Stimulated activated CD8-positive, alpha-beta memory T cell treated with anti-CD3 and anti-CD28 coated beads, Interleukin-4, amount 100 ng/mL, for 1 hour (primary cell): ENCODE measurements at places on chromosomes 5 and 9.

- no peak for DNase-seq
Measured at GRCh38 chr5:56233230-56233629, at the start of gene ANKRD55. Gene ANKRD55 (minus strand): TSS chr5:56233330. CDS start chr5:56232913, 417 bp downstream.

DNA sequence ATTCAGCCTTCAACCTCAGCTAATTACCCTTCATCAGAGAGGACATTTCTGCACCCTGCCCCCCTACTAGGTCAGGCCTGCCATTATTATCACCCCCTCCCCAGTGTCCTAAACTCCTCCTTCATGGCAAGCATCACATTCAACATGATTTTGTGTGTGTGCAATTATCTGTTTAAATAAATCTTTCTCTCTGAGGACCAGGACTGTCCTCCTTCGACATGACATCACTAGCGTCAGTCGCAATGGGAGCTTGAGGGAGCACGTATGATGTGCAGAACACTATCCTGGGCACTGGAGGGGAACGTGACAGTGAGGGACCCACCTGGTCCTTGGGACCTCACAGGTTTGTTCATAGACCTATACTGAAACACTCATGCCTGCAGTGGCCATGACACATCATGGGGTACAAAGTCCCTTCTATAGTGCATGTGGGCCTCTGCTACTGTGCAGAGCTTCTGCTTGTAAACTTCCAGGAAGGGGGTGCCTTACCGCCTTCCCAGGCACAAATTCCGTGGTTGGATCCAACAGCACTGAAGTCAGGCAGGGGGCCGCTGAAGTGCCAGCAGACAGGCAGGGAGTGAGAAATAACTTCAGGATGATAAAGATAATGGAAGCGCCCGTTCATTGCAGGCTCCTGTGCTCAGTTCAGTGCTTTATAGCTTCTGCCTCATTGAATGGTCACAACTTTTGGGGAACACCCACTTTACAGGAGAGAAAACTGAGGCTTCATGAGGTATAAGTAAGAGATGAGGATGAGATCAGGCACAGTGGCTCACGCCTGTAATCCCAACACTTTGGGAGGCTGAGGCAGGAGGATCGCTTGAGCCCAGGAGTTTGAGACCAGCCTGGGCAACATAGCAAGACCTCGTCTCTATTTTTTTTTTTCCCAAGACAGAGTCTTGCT, 36.0 kb upstream of the STXBP1 start:
- no peak for DNase-seq

GRCh38 chr9:38047301-38048251, 21.5 kb downstream of the SHB start:
- no peak for DNase-seq

DNA sequence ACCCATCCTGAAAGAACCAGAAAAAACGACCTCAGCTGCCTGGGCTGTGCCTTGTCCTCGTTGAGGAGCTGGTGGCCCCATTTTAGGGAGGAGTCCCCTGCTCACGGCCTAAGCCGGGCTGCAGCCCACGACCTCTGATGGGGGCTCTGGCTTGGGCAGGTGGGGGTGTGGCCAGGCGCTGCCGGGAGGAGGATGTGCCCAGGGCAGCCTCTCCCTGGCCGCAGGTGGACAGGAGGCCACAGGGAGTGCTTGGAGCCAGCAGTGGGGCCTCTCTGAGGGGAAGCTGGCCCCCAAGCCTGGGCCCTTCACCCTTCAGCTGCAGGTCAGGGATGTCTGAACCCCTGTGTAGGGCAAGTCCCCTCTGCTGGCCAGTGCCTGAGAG, 2.5 kb downstream of the DIPK1B start:
- DNase-seq: no peak

GRCh38 chr9:74666625-74667316, 169.6 kb downstream of the RORB start:
- DNase-seq: no peak

- DNase-seq: no peak
Measured at GRCh38 chr9:115391168-115391825, 273.3 kb upstream of the TNC start.

- DNase-seq: no peak
Measured at GRCh38 chr5:79774171-79774854, 84.7 kb downstream of the CMYA5 start.

DNA sequence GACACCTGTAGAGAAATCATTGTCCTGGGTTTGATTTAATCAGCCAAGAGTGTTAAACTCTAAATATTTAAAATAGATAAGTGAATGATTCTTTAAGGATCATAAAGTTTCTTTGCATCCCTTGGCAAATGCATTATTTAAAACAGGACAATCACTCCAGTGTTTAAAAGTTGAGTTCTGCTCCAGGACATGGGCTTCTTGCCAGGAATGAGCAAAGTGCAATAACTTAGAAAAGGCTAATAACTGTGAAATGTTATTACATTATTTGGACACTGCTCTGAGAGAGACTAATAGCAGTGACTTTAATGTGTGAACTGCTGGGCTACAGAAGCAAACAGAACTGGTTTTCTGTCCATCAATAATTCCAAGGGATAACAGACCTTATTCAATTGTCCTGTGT, 283.3 kb downstream of the GABRB2 start:
- DNase-seq: no peak

GRCh38 chr5:116002116-116002906, 30.0 kb upstream of the ARL14EPL start:
- DNase-seq: no peak

- no peak for DNase-seq
Measured at GRCh38 chr5:17258431-17258830, 41.0 kb downstream of the BASP1 start.

DNA sequence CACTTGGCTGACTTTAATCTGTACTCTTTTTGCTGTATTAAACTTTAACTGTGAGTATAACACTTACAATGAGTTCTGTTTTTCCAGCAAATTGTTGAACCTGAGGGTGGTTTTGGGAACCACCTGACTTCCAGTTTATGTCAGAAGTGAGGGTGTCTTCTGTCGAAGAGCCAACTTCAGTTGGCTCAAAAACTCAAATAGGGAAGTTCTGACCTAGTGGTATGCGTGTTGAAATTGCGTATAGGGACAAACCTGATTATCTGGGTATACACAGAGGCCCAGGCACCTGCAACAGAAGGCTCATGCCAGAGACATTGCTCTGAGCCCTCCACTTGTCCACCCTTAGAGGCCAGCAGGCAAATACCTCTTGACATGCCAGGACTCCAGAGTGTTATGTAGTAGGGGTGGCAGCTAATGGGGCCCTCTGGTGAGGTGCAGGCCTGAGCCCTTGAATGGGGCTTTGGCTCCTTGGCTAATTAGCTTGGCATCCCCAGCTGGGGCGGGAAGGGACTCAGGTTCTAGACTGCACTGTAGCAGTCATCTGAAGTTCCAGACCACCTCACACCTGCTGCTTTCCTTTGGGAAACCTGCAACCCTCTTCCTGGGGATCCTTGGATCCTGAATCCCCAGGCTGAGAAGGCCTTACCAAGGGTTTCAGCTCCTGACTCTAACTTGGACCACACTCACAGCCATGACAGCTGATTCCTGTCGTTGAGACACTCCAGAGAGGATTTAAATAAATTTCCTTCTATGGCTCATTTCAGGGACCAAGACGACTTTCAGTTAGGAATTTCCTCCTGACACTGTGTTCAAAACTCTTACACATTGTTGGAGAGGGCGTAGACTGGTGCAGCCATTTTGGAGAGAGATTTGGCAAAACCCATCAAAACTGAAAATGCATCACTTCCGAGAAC, 189.6 kb downstream of the HSPA4 start:
- no peak for DNase-seq

GRCh38 chr9:87280421-87280820, 217.2 kb upstream of the DAPK1 start:
- DNase-seq: no peak

- DNase-seq: no peak
Measured at GRCh38 chr5:52043137-52043536, 659.9 kb downstream of the ISL1 start.

- no peak for DNase-seq
Measured at GRCh38 chr9:32161720-32162119, 222.7 kb upstream of the ACO1 start.

- DNase-seq: no peak
Measured at GRCh38 chr5:123875561-123876275, 363.7 kb downstream of the CSNK1G3 start.

DNA sequence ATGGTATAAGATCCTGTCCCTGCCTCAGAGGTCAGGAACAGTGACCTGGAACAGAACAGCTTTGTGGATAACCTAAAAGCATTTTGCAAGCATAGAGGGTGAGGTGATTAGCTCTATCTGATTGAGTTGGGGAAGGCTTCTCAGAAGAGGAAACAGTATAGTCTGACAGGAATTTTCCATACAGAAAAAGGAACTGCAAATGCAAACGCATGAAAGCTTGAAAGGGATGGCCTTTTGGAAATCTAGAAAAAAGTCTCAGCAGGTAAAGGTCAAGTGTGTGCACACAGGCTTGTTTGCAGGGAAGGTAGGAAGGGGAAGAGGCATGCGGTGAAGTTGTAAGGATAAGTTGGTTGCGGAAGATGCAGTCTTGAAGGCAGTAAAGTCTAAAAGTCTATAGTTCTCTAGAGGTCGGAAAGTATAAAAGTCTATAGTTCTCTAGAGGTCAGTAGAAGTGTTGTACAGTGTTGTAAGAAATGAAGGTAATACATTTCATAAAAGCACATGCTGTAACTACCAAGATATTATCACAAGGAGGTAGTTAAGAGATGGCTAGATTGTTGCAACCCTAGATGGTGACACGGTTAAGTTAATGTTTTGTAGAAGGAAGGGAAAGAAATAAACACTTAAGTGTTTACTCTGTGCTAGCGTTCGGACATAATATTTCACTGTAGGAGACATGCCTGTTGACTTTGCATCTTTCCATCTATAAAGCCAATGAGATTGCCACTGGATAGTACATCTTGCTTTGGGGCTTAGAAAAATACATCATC, 16.7 kb upstream of the HSPB3 start:
- DNase-seq: no peak

DNA sequence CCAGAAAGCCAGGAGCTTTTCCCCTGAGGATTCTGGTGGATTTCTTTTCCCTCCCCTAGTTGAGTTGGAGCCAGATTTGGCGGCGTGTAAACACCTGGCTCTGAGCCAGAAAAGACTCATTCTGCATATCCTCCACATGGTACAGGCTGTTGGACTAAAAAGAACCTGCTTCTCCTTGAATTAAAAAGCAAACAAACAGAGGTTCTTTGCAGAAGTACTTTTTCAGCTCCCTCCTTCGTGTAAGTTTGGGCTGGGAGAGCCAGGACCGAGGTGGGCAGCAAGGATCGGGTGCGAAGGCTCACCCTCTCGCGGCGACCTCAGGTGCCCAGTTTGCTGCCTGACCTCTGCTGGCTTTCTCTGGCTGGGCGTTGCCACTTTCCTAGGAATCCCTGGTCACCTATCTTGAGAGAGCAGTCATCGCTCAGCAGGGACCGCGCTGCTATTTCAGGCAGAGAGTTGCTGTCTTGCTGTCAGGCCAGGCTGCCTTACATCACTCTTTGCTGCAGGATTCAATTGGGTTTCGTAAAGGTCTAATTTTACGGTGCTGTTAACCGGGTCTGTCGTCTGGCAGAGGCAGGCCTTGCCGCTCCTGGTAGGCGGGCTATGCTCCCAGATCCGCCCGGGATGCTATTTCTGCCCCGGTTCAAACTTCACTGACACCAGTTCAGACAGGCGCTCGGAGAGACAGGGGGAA, 3.2 kb downstream of the PAPPA start:
- DNase-seq: no peak

DNA sequence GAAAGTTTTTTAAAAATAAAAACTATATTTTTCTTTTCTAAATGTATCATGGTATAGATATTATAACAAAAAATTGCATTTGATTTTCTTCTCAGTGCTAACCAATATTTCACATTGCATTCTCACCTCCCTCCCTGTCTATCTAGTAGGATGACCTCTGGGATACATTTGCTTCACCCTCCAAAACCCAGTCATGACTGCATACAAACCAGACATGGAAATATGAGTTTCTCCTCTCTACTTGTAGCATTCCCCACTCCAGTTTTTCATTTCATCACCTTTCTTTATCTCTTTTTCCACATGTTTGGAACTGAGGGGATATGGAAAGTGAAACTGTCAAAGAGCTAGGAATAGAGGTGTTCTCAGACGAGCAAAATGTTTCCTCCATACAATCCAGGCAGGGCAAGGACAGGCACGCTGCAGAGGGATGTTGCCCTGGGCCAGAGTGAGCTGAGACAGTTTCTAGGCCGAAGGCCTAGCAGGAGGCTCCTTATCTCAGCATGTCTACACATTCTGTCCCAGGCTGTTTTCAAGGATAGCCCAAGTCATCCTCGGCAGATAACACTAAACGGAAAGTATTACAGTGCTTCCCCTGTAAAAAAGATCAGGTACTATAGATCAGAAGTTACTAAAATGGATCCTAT, 46.7 kb downstream of the MEF2C start:
- DNase-seq: no peak

- no peak for DNase-seq
Measured at GRCh38 chr9:131579789-131580211, 34.5 kb downstream of the PRRT1B start.

DNA sequence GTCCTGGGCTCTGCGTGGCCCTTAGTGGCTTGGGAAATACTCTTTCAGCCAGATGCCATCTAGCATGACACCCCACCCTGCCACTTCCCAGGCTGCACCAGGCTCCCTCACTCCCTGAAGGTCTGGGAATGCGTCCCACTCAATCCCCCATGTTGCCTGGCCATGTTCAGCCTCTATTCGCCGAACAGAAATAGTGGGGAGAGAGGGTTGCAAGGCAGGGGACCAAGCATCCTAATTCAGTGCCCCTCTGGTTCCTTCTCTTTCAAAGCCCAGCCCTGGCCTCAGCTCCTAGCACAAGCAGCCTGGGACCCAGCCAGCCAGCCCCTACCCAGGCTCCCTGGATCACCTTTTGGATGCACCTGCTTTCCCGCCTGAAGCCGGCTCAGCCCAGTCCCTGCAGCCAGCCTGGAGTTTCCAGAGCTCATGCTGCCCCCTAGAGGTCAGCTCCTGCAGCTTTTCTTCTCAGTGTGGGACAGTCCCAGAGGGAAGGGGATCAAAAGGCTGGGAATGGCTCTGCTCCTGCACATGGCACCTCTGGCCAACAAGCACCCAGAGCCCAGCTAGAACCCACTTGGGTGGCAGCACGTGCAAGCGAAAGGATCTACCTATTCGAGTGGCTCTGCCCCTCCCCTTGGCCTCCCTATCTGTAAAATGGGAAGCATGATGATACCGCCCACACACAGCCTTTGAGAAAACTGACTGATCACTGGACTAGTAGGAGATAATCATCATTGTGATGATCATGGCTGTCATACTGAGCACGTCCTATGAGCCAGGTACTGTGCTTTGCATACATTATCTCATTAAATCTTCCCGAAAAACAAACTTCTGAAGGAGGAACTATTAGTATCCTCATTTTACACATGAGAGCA, 48.7 kb upstream of the C5orf58 start:
- DNase-seq: no peak

- DNase-seq: no peak
Measured at GRCh38 chr5:75512383-75513074, 838 bp downstream of the POLK start.
